Bronchus fibroblast of lung (primary cell): ENCODE measurements at places on chromosomes 13 and 19. TPM values are rescaled to one million over a fixed set of nuclear protein-coding genes. Genes with fewer than 3 reads are reported as not detected.

TJP3 gene
- not detected in 2 replicates for total RNA-seq

VSTM1 gene
- not detected in 2 replicates for total RNA-seq

PRR20E gene
- not detected in 2 replicates for total RNA-seq

COX6B2 gene
- 0.30 TPM in 1 of 2 replicates, not detected in the other for total RNA-seq

BRSK1 gene
- 4.9 and 5.8 TPM in 2 replicates for total RNA-seq

TICAM1 gene
- 2.7 and 3.0 TPM in 2 replicates for total RNA-seq

NPHS1 gene
- not detected in 2 replicates for total RNA-seq

C13orf42 gene
- total RNA-seq, result not detected in 2 replicates

CEACAM6 gene
- total RNA-seq, result not detected in 2 replicates

DCAF15 gene
- total RNA-seq, result 22.2 and 27.6 TPM in 2 replicates

SPTBN4 gene
- 0.34 and 1.5 TPM in 2 replicates for total RNA-seq

ZSCAN4 gene
- total RNA-seq, result not detected in 2 replicates

JAK3 gene
- total RNA-seq, result 3.5 and 3.9 TPM in 2 replicates

ONECUT3 gene
- not detected in 2 replicates for total RNA-seq

HPN gene
- not detected in 2 replicates for total RNA-seq

ATP5F1D gene
- 103 and 108 TPM in 2 replicates for total RNA-seq

C19orf73 gene
- total RNA-seq, result 2.2 and 3.3 TPM in 2 replicates

CFAP97D2 gene
- not detected in 2 replicates for total RNA-seq

CHMP2A gene
- 120 and 121 TPM in 2 replicates for total RNA-seq

EPS8L1 gene
- 4.9 and 5.9 TPM in 2 replicates for total RNA-seq

SIGLEC5 gene
- not detected in 2 replicates for total RNA-seq

NLRP11 gene
- not detected in 2 replicates for total RNA-seq

SMIM44 gene
- total RNA-seq, result not detected in 2 replicates

PLEKHJ1 gene
- total RNA-seq, result 102 and 106 TPM in 2 replicates

S1PR4 gene
- not detected in 2 replicates for total RNA-seq

CEACAM8 gene
- total RNA-seq, result not detected in 2 replicates
